ENCODE measurements at places on chromosomes 4 and X. TPM values are rescaled to one million over a fixed set of nuclear protein-coding genes. Genes with fewer than 3 reads are reported as not detected.
A peak's percentile ranks its signal among the peaks of the same experiment; 100 is the strongest.

CCDC120 gene
- total RNA-seq: 22.5 TPM

GRCh38 chrX:5307416-5307815, 921.3 kb downstream of the NLGN4X start:
- no peak for DNase-seq

DNA sequence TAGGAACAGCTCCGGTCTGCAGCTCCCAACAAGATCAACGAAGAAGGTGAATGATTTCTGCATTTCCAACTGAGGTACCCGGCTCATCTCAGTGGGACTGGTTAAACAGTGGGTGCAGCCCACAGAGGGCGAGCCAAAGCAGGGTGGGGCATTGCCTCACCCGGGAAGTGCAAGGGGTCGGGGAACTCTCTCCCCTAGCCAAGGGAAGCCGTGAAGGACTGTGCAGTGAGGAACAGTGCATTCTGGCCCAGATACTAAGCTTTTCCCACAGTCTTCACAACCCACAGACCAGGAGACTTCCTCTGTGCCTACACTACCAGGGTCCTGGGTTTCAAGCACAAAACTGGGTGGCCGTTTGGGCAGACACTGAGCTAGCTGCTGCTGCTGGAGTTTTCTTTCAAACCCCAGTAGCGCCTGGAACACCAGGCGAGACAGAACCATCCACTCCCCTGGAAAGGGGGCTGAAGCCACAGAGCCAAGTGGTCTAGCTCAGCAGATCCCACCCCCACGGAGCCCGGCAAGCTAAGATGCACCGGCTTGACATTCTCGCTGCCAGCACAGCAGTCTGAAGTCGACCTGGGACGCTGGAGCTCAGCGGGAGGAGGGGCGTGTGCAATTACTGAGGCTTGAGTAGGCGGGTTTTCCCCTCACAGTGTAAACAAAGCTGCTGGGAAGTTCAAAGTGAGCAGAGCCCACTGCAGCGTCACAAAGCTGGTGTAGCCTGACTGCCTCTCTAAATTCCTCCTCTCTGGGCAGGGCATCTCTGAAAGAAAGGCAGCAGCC, 84.6 kb downstream of the THOC2 start:
- DNase-seq: peak; percentile 8

DNA sequence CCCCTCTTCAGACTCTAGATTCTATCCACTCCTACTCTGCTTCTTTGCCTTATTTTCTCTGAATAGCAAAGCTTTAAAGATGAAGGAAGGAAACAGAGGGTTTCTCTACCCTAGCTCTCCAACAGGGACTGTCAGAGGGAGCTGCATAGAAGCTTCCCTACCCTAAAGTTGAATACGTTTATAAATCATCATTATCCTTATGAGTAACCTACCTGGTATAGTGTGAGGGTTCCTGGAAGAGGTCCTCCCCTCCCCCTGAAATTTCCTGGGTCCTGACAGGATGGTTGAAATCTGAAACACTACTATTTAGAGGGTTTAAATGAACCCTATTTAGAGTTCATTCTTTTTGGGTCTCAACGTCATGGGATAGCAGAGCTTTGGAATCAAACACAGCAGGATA, 187.0 kb upstream of the RBPJ start:
- no peak for DNase-seq

GRCh38 chrX:23989689-23990088, 37.3 kb downstream of the KLHL15 start:
- no peak for DNase-seq

DNA sequence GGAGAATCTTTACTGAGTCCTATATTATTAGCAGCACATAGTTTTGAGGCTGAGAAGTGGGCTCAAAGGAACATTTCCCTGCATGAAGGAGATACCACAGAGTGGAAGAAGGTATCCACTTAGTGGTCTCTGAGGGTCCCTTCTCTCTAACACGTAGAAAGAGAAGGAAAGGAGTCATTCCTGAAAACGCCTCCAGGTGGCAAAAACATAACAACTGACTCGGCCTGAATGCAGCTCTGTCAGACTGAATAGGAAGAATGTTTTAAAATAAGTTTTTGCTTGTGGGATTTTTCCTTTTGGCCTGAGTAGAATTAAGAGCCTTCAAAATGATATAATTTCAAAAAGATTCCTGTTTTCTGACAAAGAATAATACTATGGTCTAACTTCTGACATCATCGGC, 23.3 kb downstream of the RPGR start:
- peak; percentile 11 for DNase-seq

GRCh38 chr4:80846210-80846609, 184.3 kb upstream of the BMP3 start:
- DNase-seq: no peak

DNA sequence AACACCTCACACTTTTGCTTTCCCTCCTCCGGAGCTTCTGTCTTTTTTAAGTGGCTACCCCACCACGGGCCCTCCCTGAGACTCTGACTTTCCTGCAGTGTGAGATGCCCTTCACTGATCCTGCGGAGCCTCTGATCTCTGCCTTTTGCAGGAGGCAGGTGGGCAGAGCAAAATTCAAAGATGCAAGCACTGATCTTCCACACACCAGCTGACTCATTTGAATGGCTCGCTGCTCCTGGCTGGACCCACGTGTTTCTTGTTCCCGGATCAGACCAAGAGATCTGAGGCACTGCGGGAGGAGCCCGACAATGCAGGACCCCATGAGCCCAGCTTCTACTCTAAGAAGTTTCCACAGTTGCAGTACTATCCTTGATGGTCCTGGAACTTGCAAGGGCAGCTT, 1607.9 kb upstream of the TENM3 start:
- no peak for DNase-seq

GRCh38 chr4:83605210-83605609, 69.3 kb downstream of the GPAT3 start:
- DNase-seq: no peak

GRCh38 chr4:13452927-13453579, 31.1 kb downstream of the RAB28 start:
- DNase-seq: no peak

- DNase-seq: no peak
Observed at GRCh38 chrX:16659321-16659720, 9.4 kb downstream of the S100G start.

GRCh38 chrX:20218836-20219505, 47.7 kb downstream of the RPS6KA3 start:
- DNase-seq: peak; percentile 42

- no peak for DNase-seq
Observed at GRCh38 chr4:182175788-182176519, 67.2 kb upstream of the TENM3 start.

DNA sequence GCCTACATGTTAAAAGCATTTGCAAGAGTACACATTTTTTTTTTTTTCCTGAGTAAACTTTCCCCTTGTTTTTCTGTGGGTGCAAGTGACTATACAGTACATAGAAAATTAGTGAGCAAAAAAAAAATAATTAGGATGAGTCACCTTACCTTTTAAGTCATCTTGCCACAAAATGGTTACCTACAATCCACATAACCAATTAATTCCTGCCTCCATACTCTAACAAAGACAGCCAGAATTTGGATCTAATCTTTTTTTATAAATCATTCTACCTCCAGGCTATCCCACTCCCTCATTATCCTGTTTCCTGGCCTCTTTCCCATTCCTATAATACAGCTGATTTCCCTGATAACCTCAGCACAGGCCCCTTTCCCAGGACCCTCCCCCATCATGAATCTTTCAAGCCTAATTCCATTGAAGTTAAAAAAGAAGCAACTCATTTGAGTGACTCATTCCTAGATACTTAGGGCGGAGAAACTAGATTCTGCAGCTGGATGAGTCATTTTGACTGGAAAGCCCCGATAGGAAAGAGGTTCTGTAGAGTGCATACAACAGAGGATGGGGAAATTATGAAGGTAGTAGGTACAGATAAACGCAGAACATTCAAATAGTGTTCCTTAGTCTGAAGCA, 128.2 kb downstream of the C4orf51 start:
- peak; percentile 7 for DNase-seq

GRCh38 chr4:7964890-7965662, 25.4 kb upstream of the AFAP1 start:
- no peak for DNase-seq

GRCh38 chr4:183354219-183354618, 32.0 kb upstream of the CLDN24 start:
- no peak for DNase-seq

DNA sequence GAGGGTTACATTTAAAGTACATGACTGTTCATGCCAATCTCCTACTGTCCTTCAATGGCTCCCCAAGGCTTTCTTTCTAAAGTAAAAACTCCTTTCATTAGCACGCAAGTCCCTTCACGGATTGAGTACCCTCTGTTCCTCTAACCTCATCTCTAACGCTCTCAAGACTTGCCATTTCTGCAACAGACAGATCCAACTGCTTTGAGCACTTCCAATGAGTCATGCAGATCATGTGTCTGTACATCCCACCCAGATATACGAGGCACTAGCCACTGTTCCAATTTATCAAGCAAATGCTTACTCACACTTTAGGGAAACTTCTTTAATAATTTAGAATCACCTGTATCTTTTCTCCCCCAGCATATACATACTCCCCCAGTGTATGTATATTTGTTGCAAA, 332.5 kb upstream of the ZFP42 start:
- DNase-seq: no peak

GRCh38 chr4:112031712-112032328, 113.4 kb upstream of the FAM241A start:
- peak; percentile 38 for DNase-seq

GDPD2 gene
- total RNA-seq: 0.13 TPM

DNA sequence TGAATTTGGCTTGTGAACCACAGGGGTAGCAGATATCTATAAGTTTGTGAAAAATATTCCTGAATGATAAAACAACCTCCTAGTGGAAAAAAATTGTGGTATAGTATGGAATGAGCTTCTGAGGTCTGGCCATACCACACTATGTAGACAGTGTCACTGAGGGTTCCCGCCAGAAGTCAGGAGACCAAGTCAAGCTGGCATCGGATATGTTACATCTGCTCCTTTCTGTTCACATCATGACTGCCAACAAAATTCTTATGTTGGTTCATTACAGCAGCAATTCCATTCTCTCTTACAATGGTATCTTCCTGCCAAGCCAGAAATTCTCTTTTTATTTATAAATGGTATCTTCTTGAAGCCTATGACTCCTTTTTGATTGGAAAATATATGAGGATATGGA, 273.0 kb downstream of the PPP3CA start:
- no peak for DNase-seq

- DNase-seq: no peak
Observed at GRCh38 chr4:40536032-40536431, 93.6 kb downstream of the RBM47 start.

Data from endothelial cell (in vitro differentiated cells).